ENCODE measurements at places on chromosomes 4 and X.

- DNase-seq: no peak
These were observed 550.5 kb upstream of the DIPK2B start for GRCh38 chrX:45751156-45751555.

GRCh38 chr4:125517831-125518230, 203.1 kb downstream of the FAT4 start:
- DNase-seq: no peak

DNA sequence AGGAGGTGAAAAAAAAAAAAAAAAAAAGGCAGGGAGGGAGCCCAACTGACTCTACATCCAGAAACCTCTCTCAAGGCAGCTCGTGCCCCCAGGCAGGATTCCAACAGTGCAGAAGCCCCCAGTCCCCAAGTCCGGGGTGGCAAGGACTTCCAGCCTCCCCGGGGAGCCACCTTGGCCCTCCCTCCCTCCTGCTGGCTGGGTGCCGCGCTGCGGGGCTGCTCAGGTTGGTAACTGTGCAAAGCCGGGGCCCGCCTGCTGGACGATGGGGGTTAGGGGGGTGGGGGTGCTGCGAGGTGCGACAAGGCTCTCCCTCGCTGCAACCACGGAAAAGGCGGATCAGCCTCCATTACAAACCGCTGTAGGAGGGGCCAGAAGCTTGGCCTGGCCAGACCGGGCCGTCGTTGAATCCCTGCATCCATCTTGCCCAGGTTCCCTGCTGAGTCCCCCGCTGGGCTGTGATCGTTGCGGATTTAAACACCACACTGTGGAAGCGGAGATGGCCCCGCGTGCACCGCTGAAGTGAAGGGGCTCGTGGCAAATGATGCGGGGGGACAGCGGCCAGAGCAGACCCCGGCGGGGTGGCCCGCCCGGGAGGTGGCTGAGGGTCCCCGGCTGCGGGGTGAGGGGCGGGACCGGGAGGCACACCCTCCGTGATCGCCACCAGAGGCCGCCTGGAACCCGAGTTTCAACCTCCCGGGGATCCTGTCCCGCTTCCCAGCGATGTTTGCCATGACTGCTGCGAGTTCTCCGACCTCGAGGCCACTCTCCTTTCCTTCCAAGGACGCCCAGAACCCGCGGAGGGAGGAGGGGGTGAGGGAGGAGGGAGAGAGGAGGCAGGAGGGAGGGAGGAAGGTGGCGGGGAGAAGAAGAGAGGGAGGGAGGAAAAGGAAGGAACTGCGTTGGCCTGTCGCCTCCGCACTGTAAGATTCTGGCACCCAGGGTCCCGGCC, 58.0 kb upstream of the DDX3X start:
- peak; percentile 21 for DNase-seq

DNA sequence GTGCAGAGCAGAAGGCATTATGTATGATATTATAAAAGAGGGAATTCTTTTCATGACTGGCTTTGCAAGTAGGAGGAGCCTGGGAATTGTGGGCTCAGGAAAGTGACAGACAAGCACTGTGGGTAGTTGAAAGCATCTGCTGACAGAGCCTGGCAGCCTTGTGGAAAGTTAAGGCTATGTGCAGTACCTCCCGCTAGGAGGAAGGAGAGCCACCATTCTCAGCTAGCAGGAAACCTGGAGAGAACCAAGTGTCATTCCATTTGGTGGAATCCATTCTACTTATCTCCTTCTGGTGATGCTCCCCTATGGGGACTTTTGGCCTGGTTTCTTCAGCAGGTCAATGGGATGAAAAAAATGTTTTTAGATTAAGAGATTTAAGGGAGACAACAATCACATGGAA, 81.8 kb downstream of the ASB9 start:
- no peak for DNase-seq

DNA sequence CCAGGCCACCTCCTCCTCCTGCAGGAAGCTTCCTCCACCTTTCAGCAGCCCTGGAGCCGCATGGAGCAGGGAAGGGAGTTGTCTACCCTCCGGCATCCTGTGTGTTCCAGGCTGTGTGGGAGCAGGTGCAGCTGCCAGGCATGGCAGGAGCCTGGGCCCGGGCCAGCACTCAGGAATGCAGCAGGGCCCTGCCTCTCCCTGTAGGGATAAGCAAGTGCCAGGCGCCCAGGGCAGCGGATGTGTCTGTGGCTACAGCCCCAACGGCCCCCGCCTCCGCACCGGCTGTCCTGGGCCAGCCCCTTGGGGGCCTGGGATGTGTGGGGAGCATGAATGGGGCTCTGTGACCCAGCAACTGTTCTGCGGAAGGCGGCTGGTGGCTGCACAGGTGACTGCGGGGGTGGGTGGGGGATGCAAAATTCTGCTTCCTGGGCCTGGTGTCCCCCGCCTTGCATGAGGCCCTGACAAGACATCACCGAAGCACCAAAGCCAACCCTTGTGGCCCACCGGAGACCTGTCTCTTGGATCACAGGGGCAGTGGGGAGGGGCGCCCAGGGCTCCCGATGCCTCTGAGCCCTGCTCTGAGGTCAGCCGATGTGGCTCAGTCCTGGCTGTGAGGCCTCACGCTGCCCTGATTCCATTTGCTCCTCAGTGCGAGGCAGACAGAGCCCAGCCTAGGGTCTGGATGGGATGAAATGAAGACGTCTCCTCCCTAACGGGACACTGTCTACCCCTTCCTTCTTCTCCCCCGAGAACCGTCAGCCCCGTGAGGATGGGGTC, 1.4 kb upstream of the DOK7 start:
- DNase-seq: no peak
